Fibroblast of the aortic adventitia (primary cell): ENCODE measurements at places on chromosomes 16 and 17. TPM values are rescaled to one million over a fixed set of nuclear protein-coding genes. Genes with fewer than 3 reads are reported as not detected.

DNA sequence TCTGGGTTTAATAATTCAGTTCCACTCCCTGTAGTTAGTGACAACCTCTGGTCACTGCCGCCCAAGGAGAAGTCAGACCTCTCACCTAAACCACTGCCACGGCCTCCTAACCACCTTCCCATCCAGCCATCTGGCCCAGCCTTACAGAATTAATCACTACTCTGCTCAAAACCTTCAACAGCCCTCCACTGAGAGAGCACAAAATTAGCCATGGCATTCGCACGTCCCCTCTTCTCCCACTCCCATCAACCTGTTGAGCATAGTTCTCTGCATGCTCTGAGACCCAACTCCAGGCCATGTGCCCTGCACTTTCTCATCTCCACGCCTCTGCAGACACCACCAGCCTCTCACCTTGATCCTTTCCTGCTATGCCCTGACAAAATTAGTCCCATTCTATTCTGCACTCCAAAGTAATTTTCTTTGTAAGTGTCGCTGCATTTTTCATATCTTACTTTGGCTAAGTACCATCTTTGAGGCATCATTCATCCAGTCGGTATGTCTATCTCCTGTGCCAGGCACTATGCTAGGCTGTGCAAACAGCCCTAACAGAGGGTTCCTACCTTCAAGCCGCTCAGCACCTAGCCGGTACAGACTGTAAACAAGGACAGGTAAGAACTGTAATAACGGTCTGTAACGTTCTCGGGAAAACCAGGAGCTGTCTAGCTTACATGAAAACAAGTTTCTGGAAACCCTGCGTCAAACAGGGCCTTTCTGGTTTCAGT, 963 bp downstream of the COPRS start:
- peak; percentile 35 for DNase-seq

ANKRD40CL gene
- total RNA-seq = not detected in 2 replicates

DNA sequence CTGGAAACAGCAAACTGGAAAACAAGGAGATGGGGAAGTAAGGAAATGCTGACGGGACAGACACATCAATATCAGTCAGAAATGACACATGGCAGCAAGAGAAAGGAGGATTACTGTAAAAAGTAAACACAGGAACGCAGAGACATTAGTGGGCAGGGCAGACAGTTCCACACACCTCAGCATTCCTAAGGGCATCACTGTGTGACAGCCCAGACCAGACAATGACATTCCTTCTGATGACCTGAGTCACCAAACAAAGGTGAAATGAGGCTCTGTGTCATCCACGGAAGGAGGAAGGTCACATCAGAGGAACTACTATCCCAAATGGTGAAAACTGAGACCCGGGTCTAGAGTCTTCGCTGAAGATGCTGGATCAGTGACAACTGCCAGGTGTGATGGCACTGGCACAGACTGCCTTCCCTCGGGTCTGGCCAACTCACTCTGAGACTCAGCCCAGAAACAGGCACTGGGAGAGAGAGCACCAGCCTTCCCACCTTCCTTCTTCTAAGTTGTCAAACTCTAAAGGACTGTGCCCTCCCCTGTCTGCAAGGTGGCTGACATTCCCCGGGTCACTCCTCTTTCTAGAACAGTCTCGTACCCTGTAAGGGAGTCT, 36.7 kb downstream of the TK2 start:
- DNase-seq = no peak

DNA sequence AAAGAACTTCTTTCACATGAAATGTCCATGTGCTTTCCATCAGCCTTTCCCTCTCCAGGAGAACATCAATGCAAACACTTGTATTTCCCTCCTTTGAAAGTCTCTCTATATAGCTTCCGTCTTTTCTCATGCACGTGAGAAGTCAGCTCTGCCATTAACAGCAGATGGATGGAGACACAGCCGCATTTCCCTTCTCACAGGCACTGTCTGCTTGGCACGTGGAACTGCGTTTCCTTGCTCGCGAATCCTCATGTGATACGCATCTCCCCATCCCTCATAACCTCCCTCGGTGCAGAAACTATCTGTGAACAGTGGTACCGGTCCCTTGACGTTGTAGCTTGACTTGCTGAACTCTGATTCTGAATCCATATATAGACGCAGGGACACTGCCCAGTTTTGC, 717.0 kb upstream of the RBFOX1 start:
- no peak for DNase-seq

DNA sequence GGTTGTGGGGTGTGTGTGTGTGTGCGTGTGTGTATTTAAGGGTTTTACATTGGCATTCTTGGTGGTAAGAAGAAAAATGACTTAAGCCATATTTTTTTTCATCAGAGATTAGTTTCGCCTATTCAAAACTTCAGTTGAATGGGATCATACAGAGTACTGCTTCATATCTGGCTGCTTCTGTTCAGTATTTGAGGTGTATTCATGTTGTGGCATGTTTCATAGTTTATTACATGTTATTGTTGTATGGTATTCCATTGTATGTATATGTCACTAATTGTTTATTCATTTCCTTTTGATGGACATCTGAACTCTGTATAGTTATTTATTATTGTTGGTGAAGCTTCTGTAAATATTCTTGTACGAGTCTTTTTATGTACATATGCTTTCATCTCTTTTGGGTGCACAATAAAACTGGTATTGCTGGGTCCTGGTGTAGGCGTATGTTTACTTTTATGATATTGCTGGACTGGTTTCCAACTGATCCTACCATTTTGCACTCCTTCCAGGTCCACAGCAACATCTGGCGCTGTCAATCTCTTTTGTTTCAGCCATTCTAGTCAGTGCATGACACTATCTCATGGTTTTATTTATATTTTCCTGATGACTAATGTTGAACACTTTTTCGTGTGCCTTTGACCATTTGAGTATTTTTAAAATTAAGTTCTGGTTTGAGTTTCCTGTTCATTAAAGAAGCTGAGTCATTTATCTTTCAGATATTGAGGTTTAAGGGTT, 77.4 kb upstream of the MAF start:
- no peak for DNase-seq

CCL23 gene
- total RNA-seq = not detected in 2 replicates

- DNase-seq = no peak
These were observed 271.1 kb upstream of the CCL2 start for GRCh38 chr17:33983824-33984574.

OR2C1 gene
- 0.09 TPM in 1 of 2 replicates, not detected in the other for total RNA-seq

CDH5 gene
- 2.9 and 7.0 TPM in 2 replicates for total RNA-seq

AURKB gene
- total RNA-seq = 5.7 and 31.8 TPM in 2 replicates

- DNase-seq = peak; percentile 68
These were observed 8.0 kb upstream of the GNA13 start for GRCh38 chr17:65064452-65065019.

- no peak for DNase-seq
These were observed 10.0 kb downstream of the ZNF668 start for GRCh38 chr16:31063843-31064611.

DNA sequence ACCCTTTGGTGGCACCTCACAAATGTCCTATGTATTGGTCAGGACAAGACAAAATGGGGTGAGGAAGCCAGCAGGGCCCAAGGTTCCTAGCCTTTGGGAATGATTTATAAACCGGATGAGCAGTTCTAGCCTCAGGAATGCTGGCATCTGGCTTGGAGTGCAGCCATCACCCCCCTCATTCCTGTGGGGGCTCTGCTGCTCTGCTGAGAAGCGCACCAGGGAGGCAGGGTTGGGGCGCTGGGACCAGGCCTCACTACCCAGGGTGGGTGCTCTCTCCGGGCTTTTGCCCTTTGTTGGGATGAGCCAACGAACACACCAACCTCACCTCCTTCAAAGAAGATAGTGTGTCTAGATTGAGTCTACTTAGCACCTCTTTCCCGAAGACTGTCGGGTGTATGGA, 39.2 kb downstream of the TMEM11 start:
- DNase-seq = peak; percentile 28

DNA sequence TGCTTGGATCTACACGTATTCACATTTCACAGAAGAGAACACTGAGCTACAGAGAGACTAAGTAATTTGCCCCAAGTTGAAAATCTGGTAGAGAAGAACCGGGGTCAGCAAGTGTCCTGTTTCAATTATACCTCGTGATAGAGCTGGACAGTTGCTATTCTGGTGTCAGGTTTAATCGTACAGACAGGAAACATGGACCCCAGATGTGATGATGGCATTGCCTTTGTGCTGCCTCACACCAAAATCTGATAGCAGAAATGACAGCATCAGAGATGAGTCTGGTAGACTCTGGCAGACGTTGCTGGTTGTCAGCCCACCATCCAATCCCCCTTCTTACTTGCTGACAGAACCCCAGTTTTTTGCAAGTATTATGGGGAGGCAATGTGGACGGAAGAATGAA, 112.1 kb upstream of the FOXF1 start:
- no peak for DNase-seq

GRCh38 chr16:68041783-68042182, 18.7 kb downstream of the DUS2 start:
- DNase-seq = no peak

DNAI2 gene
- total RNA-seq = not detected in 2 replicates

DNA sequence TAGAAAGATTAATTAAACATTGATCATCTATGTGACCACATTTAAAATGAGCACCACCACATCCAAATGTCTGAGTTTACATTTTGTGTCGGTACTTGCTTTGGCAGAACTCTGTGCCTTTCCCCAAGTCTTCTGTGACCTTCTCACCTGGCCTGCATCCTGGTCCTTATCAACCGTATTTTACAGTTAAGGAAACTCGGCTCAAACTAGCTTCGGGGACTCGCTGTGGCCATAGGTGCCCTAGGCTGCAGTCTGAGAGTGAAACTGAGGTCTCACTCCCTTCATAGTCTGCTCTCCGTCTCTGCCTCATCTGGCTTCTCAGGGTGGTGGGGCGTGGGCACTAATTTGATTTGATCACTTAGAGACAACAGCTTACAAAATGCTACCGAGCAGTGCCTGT, 555.5 kb downstream of the WWOX start:
- no peak for DNase-seq

GRCh38 chr16:49528060-49528865, 154.7 kb downstream of the C16orf78 start:
- DNase-seq = peak; percentile 49

GRCh38 chr17:63124536-63124935, 158.5 kb downstream of the TANC2 start:
- no peak for DNase-seq

- no peak for DNase-seq
These were observed 214.2 kb upstream of the TNRC6C start for GRCh38 chr17:77744066-77744988.

SP2 gene
- total RNA-seq = 0.08 and 3.7 TPM in 2 replicates

POLR2A gene
- 72.9 and 74.1 TPM in 2 replicates for total RNA-seq

DNA sequence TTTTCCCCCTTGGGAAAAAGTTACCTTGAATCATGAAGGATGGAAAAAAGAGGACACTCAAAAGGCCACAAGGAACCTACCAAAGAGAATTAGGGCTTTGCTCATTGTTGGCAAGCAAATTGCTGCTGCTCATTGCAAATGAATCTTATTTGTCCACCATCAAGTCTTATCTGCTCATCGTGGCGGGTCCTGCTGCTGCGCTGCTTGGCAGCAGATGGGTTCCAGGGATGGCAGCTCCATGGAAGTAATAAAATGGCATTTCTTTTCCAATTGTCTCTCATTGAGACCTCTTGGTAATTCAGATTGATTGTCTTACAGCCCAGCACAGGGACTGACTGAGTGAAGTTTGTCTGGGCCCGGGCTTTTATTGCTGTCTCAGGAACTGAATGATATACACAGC, 118.7 kb downstream of the MRM1 start:
- no peak for DNase-seq

MAFG gene
- 19.1 and 28.0 TPM in 2 replicates for total RNA-seq

DNA sequence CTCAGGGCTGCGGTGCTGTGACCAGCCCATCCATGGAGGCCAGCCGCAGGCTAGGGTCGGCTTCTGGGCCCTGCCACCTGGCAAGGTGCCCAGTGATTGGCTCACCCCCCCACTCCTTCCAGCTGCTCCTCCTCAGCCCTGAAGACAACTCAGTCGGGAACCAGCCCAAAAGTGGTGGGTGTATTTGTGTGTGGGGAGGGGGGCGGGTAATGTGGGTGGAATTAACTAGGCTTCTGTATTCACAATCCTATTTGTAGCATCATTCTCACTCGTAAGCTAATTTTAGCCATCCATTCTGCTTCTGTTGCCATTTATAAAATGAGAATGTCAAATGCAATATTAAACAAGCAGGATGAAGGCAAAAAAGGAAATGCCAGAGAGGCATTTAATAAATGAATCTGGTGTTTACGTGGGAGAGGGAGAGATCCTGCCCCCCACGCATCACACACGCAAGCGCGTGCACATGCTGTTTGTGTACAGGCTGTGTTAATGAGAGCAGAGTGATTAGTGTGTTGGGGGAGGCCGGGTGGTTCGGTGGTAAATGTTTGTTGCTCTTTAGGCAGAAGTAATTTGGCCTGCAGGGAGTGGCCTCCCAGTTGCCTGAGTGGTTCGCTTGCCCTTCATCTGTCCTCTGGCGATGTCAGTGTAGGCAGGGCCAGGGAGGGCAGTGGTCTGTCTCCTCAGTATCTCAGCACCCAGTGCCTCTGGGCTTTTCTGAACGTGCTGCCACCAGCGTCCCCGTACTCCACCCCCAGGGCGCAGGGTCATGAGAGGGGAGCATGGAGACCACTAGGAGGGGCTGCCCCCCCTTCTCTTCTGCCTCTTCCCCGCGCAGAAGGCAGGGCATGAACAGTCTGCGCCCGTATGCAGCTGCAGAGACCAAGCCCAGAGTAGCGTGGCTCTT, 140.1 kb downstream of the CCDC182 start:
- DNase-seq = no peak

CCL4 gene
- total RNA-seq = not detected in 2 replicates
